ENCODE measurements at places on chromosomes 11 and 22.

- DNase-seq = no peak
Measured at GRCh38 chr22:17861909-17862308, 87.6 kb upstream of the BID start.

DNA sequence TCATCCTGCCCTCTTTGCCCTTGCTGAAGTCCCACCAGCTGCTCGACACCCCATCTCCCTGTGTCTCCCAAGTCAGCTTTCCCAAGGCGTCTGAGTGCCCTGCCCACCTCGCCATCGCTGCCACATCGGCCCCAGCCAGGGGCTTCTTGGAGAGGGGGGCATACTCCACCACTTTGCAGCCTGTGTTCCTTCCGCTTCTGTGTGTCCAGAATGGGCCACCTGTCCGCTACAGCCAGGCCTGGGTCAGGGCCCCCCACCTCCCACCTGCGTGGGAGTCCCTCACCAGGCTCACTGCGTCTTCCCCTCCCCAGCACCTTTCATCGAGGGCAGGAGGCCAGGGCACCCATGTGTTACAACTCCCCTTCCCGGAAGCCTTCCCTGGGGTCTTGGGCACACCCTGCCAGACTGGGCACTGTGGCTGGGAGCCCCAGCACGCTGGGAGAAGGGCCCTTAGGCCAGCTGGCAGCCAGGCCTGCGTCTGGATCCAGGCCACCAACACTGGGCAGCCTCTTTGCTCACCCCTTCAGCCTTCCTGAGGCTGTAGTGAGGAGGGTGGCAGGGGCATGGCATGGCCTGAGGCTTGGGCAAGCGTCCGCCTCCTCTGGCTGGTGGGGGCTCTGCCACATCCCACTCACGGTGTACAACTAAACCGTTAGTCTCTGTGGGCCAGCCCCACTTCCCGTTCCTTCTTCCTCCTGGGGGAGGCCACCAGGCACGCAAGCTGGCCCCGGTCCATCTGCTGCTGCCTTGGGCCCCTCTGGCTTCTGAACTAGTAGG is 13.4 kb downstream of the CPT1A start:
- no peak for DNase-seq

- no peak for DNase-seq
Measured at GRCh38 chr11:128066399-128066798, 521.0 kb downstream of the ETS1 start.

- DNase-seq = no peak
Measured at GRCh38 chr22:44578516-44579230, 80.6 kb upstream of the RTL6 start.

DNA sequence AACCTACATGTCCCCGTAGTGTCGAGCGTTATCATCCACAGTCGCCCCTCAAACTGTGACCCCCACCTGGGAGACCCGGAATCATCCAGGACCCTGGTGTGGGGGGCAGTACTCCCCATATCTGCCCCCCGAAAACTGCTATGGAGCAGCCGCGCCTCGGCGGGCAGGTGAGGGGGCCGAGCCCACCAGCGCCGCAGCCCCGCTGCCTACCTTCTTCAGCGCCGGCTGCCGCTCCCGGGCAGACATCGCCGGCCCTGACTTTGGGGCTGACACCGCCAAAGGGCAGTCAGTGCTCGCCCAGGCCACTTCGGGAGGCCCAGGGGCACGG is 825 bp downstream of the ARHGAP20 start:
- no peak for DNase-seq

GRCh38 chr11:36822829-36823228 is 224.8 kb upstream of the RAG2 start:
- DNase-seq = no peak

DNA sequence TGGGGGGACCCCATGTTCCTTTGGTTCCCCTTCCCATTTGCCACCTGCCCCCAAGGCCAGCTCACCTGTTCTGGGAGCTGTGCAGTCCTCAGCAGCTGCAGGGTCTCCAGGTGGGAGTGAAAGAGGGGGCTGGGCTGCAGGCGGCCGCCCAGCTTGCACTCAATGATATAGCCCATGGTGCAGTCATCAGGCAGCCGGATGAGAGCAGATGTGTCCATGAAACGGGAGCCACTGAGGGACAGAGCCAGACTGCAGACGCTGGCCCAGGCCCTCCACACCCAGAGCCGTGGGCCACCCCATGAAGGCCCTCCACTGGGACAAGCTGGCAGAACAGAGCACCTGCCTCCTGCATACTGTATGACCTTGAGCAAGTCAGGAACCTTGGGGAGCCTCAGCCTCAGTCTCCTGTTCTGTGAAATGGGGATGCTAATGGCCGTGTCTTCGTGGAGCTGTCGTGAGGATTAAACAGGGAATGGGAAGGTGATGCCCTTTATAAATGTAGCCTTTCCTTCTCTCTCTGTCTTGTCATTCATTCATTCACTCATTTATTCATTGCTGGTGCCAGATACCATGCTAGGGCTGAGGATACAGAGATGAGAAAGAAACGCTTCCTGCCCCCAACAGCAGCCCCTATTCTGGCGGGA is 11.6 kb downstream of the MFNG start:
- DNase-seq = no peak

GRCh38 chr22:42994276-42994916 is 20.6 kb downstream of the PACSIN2 start:
- DNase-seq = no peak

DNA sequence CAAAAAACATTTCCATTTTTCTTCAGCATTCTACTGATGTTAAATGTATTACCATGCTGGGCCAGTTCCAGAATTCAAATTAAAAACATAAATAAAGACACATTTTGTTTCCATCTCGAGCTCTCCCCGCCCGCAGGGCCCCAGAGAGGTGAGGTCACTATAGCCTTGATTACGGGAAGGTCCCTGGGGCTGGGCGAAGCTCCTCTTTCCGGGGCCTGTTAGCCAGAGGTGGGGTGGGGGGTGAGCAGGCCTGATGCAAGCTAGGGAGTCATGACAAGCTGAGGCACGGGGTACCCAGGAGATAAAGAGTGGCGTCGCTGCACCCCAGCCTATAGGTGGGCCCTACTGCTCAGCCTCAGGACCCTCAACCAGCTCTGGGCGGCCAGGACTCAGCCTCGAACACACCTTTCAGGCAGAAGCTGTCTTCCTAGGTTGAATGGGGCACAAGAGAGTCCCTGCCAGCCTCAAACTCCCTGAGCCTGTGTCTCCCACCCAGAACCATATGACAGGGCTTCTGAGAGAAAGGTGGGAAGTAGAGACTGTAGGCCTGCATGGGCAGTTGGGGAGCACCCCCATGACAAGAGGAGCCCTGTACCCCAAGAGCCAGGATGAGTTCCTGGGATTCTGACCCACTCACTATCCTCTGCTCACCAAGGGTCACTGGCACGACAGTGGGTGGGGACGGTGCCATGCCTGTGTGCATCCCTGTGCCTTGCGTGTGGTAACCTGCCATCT is 34.8 kb downstream of the KCNQ1OT1 start:
- DNase-seq = no peak

DNA sequence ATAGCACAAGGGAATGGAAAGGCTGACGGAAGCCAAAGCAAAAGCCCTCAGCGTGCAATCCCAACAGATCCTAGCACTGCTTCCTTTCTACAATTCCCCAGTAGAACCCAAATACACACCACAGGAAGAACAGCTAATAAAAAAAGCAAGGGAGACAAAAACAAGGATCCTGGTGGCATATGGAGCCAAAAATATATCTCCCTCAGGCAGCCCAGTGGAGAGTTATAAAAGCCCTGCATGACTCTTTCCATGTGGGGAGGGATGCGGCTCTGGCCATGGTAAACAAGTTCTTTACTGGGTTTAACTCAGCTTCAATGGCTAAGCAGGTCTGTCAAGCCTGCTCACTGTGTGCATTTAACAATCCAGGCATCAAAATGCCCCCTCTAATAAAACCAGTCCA is 88.1 kb downstream of the PIWIL4 start:
- DNase-seq = no peak

Data from stimulated activated CD4-positive, alpha-beta T cell treated with anti-CD3 and anti-CD28 coated beads, TNF-alpha, amount 100 ng/mL, for 4 hours (primary cell).